ENCODE measurements at places on chromosomes 7 and 10.

- DNase-seq, result no peak
Measured at GRCh38 chr7:99143521-99143852, 421 bp downstream of the SMURF1 start.

DNA sequence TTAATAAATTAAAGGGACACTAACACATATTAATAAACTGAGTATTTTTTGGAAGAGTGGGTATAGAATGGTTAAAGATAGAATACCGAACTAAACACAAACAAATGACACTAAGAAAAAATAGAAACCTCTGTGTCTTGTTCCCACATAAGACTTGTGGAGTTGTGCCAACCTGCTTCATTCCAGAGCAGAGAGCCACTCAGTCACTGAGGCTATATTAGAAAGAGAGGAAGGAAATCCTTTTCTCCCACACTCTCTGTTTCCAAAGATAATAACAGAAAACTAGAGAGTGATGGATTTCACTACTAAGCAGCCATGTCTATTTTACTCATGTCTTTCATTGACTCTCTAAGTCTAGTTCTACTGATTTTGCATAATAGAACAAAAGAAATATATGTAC, 26.0 kb downstream of the CTNNA3 start:
- no peak for DNase-seq

DNA sequence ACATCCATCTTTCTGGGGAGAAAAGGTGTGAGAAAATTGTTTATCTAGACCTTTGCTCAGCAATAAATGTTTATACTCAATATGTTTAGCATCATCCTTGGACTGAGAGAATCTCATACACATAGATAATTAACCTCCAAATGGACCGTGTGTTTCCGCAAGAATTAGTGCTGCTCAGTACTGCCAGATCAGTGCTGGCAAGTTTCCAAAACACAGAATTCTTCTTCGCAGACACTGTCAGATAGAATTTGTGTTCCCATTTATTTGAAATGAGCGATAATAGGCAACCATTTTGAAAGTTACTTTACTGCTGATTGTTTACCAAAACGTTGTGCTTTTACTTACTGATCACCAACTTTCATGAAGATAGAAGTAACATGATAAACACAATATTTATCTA, 33.7 kb downstream of the STAMBPL1 start:
- DNase-seq, result no peak

DNA sequence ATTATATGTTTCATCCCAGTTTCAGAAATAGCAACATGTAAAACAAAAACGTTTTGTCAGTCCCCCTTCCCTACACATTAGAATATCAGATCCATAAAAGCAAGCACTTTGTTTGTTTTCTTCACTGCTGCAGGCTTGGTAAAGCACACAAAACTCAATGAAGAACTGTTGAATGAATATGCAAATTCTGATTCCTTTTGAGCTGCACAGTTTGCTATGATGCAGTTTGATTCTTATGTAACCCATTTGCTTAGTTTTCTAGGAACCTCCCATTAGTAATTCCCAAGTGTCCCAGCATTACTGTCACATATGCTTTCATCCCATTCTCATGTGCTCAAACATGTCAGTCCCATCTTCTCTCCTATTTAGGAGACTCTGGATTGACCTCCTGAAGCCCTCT, 26.1 kb upstream of the CHCHD3 start:
- DNase-seq, result no peak

DNA sequence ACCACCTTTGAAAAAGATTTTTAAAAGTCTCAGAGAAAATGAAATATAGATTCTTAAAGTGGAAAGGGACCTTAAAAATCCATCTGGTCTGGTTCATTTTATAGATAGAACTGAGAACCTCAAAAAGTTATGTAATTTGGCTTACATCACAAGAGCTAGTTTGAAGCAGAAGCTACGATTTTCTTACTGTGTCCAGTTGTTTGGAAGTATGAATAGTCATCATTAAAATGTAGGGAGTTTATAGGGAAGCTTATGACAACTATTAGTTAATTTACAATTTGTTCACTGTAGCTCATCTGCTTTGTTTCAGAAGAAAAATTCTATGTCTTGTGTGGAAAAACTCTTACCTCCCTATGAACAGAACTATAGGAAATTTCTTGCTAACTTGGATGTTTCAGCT, 26.9 kb downstream of the ZEB1 start:
- DNase-seq, result no peak

GRCh38 chr7:41641011-41641664, 61.8 kb downstream of the INHBA start:
- DNase-seq, result no peak

- no peak for DNase-seq
Measured at GRCh38 chr10:44398747-44399658, 14.1 kb upstream of the CXCL12 start.

DNA sequence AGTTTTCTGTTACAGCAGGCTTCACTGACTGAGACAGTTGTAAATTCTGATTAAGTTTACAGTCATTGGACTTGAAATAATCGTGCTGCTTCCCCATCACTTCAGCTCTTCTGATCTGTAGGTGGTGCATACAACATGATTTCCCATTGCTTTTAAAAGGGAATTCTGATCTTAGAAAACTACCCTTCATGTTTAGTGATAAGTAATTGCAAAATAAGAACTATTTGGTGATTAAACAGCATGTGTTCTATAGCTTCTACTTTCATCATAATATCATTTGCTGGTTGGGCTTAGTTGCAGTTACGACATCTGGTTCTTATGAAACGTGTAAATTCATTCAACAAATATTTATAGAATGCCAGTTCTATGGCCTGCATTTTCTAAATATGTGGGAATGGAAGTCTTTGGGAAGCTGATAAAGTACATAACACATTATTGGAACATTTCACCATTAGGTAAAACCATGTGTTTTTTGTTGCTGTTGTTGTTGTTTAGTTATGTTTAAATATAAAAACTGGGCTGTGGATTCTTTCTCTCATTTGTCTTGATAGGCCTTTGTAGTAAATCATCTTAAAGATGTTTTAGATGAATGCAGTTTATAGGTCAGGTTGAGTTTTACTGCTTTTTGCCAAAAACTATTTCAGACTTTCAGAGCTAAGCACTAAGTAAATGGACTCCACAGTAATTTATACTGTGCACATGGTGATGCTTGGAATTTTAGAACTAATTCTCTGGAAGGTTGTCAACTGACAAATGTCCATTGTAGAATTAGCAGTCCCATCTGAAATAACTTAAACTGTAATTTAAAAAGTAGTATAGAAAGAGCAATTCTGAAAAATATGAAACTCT, 13.1 kb downstream of the GNAI1 start:
- no peak for DNase-seq

- DNase-seq, result no peak
Measured at GRCh38 chr10:69497231-69497561, 45.9 kb downstream of the TSPAN15 start.

GRCh38 chr7:12211711-12212485, 804 bp downstream of the TMEM106B start:
- no peak for DNase-seq

Data from GM18507 (cell line).